CD4-positive, alpha-beta T cell treated with Interleukin-15 for 1 hour (primary cell): ENCODE measurements at places on chromosomes 7 and 10.

DNA sequence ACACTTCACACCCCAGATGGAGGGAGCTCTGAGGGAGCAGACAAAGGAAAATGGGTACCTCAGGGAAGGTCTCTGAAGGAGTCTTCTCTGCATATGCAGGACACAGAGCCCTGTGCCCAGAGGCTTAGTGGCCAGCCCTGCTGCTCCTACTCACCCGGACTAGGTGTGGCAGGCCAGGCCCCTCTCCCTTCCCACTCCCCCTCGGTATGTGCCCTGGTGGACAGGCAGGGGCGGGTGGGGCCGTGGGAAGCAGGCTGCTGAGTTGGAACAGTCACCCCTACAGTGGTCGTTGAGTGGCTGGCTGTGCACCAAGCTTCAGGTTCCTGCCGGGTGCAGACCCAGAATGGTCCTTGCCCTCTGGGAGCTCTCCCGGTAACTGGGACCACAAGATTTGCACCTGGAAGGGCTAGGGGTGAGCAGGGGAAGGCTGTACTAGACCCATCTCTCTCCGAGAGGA lies 68.6 kb downstream of the ZMIZ1 start:
- DNase-seq: no peak

- DNase-seq: no peak
These were observed 153.1 kb downstream of the TPK1 start for GRCh38 chr7:144682581-144683280.

DNA sequence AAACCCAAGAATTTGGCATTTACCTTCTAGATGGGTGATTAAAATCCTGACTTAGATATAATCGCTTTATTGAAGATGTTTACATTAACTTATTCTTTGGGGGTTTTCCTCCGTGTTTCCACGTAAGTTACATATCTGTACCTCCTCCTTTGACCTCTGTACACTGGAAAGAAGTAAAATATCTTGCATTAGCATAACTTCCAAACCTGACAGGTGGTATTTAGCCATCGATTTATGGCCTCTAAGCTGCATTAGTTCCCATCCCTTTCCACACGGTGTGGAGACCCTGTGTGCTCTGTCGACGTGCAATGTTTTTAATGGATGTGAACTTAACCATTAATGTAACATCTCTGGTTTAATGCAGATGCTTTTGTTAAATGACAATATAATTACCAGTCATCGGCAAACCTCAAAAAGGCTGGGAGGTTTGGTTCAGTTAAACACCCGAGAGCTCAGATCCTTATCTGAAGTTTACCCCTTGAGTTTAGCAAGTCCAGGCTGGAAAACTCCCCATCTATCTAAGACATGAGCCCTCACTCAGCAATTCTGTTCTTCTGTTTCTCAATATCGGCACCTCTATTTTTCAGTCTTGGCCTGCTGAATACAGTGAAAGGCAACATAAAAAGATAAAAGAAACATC lies 295.2 kb downstream of the GATA3 start:
- no peak for DNase-seq

DNA sequence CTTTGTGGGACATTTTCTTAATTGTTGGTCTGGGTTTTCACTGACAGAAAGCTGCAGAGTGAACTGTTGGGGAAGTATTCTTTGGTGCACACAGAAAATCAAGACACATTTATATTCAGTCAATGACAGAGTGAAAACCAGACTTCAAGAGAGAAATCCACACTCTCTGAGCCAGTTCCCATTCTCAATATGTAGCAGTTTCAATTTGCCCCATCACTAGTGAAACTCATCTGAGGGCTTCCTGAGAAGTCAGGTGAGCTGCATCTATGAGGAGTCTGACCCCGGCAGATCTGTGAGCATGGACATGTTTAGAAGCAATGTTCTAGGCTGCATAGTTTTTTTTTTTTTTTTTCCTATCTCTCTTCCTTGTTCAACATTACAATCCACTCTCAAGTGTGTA lies 163.7 kb upstream of the AHR start:
- no peak for DNase-seq

DNA sequence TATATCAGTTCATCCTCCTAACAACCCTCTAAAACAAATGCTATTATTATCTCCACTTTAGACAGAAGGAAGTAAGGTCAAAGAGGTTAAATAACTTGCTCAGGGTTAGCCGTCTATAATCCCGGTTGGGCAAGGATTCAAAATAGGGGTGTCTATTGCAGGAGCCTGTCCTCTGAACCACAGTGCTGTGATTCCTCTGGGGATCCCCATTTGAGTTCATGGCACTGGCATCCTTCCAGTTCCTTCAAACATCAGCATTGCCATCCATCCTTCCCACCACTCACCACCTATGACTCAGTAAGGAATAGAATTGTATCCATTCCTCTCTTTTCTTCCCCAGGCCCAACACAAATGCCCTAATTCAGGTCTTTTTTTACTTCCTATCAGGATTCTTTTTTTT lies 25.6 kb downstream of the HPS6 start:
- no peak for DNase-seq
